Caki2 (cell line): ENCODE measurements at places on chromosomes 1 and 21.

DNA sequence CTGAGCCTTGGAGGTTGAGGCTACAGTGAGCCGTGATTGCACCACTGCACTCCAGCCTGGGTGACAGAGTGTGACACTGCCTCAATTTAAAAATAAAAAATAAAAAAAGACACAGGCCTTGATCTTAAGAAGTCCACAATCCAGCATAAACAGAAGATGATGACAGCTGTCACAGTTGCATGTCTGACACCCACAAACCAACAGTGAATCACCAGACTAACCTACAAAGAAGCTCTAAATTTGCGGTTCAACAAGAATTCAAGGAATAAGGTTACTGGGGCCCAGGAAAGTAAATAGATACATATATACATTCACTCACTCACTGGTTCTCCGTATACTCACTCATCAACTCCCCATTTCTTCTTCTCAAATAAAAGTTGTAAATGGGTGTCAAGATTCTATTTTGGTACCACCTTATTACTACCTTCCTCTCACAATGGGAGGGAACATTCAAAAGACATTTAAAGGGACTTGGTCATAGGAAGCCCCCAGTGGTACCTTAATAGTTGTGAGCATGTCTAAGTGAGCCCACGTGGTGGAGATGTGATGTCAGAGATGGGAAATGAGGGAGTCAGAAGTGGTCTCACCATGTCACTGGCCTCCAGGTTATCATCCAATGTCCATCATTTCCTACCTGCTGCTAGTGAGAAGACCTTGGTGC, 66.9 kb upstream of the PRDX6 start:
- DNase-seq = no peak

GRCh38 chr1:40047769-40048168, 7.2 kb downstream of the CAP1 start:
- DNase-seq = no peak

DNA sequence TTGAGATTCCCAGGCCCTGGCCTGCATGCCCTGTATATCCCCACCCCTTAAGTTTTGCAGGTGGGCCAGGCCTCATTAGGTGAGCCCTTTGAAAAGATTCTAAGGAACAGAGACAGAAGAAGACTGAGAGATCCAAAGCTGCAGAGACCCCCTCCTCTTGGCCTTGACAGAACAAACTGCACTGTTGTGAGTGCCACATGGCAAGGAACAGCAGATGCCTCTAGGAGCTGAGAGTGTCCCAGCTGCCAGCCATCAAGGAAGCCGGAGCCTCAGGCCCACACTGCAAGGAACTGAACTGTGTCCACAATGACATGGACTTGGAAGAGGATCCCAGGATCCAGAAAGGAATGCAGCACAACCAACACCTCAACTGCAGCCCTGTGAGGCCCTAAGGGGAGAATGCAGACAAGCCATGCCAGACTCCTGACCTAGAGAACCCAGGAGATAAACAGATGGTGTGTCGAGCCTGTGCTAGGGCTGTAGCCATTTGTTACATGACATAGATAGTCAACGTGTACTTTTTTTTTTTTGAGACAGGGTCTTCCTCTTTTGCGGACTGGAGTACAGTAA, 182.7 kb downstream of the AJAP1 start:
- no peak for DNase-seq

DNA sequence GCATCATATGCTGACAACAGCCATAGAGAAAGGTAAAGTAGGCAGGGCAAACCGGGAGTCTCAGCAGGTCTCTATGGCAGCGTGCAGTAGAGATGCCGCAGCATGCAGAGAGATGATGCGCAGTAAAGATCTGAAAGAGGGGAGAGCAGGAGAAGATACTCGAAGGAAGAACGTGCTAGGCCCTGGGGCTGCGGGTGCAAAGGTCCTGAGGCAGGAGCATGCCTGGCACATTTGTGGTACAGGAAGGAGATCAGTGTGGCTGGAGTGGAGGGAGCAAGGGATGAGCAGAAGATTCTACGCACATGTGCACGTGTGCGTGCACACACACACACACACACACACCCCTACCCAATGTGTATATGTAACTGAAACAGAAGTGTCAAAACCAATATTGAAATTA, 45.0 kb downstream of the ARHGEF10L start:
- no peak for DNase-seq

DNA sequence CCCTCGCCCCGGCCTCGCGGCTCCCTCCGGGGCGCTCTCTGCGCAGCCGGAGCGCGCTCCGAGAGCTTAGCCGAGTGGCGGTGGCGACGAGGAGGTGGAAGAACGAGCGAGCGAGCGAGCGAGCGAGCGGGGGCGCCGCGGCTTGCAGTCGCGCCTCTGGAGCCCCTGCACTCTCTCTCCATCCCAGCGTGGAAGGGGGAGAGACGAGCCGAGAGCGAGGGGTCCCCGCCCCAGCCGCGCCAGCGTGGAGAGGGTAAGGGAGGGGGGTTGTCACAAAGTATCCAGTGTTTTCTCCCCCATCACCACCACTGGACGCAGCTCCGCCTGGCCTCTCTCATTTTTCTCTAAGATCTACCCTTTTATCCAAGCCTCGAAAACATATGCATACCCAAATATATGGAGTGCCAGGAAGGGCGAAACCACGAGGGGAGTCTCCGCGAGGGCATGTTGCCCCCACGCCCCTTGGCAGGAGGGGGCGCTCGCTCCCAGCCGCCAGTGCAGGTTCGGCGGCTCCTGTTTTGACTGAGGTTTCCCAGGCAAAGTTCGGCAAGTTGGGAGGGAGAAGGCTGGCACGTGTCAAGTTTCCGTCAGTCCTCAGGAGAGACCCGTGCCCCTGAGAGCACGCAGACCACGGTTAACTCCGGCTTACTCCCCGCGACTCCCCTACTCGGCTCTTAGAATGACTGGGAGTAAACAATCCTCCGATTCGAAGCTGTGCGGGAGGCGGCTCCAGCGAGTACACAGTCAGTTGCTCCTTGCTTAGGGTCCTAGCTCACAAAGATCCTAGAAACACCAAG, 569 bp upstream of the DAB1 start:
- DNase-seq = peak; percentile 23

GRCh38 chr1:175514387-175514953, 228.9 kb downstream of the TNR start:
- peak; percentile 33 for DNase-seq

- DNase-seq = no peak
These were observed 2.4 kb upstream of the PRAMEF20 start for GRCh38 chr1:13407811-13408210.

- peak; percentile 58 for DNase-seq
These were observed 34.2 kb upstream of the ATP5PO start for GRCh38 chr21:33949516-33950430.
